NCI-H1436 (cell line): ENCODE measurements at places on chromosomes 1 and 21.
A peak's percentile ranks its signal among the peaks of the same experiment; 100 is the strongest.

DNA sequence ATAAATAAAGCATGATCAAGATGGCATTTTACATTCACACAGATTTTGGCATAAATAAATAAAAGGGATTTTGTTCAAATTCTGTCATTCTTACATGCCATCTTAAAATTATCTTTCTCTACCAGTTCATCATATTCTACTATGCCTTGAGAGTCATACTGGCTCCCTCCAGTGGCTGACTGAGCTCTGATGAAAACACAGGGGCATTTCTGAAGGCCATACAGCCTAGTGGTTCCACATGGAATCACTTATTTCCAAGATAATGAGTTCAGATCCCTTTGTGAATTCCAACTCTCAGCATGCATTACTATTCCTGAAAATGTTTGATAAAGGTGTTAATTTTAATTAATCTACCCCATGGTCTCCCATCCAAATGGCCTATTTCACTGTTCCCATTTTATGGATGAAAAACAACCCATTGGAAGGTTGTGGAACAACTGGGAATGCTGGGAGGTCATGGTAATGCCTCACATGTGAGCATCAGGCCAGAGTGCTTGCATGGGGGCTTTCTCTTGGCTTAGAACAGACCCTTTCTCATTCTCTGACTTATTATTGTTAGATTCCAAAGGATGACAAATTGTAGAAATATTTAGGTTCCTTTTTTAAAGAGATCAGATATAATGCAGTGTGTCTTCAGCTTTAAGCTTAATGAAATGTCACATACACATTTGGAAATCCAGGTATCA lies 622.4 kb upstream of the PKN2 start:
- peak; percentile 28 for DNase-seq

GRCh38 chr1:172821609-172822274 lies 162.8 kb downstream of the FASLG start:
- no peak for DNase-seq

DNA sequence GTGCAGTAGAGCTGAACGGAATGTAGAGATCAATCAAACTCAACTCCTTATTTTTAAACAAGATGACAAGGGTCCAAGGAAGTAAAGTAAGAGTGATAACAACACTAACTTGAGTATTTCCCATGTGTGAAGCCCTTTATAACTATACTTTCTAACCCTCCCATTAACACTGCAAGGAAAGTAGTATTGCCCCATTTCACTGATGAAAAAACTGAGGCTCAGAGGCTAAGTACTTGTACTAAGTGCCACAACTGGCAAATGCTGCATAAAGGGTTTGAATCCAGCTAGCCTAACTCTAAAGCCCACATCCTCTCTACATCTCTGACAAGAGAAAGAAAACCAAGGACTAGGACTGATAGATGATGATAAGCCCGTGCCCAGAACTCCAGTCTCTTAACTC lies 8.2 kb upstream of the GJA5 start:
- no peak for DNase-seq

DNA sequence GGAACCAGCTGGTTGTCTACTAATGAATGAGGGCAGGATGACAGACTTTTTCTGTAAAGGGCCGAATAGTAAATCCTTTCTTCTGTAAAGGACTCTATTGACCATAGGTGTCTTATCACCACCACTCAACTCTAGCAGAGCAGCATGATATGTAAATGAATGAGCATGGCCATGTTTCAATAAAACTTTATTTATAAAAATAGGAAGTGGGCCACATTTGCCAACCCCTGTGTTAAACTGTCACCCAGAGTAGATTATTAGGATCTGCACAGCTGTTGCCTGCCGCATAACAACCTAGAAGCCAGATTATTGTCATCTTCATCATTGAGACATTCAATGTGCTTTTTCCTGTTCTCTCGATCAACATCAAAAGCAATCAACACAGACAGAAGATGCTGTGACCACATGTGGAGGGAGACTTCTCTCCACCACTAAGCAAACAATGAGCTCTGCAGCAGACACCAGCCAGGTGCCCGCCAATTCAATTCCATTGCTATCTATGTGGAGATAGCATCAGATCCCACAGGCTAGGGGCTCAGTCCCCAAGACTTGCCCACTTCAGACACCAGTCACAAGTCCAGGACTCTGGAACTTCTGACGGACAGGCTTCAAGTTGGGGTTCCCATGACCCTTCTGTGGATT lies 6.8 kb upstream of the EFHD2 start:
- DNase-seq: no peak
